ENCODE measurements at places on chromosomes 11 and 22.

DNA sequence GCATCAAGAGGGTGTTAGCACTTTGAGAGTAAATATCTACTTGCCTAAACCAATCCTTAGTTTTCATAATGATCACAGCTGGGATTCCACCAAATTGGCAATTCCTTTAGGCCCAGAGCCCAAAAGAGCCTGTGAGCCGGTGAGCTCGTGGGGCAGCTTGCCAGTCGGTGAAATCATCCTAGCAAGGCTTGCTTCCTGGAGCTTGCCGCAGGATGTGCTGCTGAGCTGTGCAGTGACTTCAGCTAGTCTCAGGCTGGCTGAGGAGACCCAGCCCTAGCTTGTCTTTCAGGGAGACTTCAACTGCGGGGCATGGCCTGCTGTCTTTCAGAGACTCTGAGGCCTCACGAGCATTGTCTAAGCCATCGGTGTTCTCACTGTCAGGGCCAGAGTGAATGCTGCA lies 73.6 kb upstream of the SUSD2 start:
- no peak for DNase-seq

DNA sequence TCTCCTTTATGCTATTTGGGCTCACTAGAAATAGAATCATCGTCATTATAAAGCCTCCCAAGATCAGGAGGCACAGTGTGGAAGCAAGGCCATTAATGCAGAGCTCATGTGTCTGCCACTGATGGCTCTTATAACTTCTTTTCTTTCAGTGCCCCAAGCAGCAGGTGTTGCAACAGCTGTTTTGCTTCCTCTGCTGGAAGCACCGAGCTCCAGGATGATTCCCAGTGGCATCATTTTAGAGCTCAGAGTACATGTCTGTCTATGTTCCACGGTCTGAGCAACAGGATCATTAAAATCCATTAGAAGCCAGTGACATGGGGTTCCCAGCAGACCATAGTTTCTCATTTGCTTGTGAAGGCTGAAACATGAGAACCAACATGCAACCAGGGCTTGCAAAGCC lies 803.0 kb upstream of the FAT3 start:
- no peak for DNase-seq

- no peak for DNase-seq
These were observed 114.5 kb downstream of the FEZ1 start for GRCh38 chr11:125381499-125382044.

GRCh38 chr11:2138431-2139122 lies 612 bp downstream of the IGF2 start:
- DNase-seq: no peak

GRCh38 chr22:29635734-29636357 lies 32.4 kb downstream of the NF2 start:
- no peak for DNase-seq

GRCh38 chr11:101516546-101516945 lies 67.3 kb downstream of the TRPC6 start:
- no peak for DNase-seq

- no peak for DNase-seq
These were observed 8.9 kb upstream of the UCP2 start for GRCh38 chr11:73991471-73992006.

Data from neural crest cell (in vitro differentiated cells).